OCI-LY7 (cell line): ENCODE measurements at places on chromosomes 13 and 19. TPM values are rescaled to one million over a fixed set of nuclear protein-coding genes. Genes with fewer than 3 reads are reported as not detected.

The SLITRK5 gene
- total RNA-seq: 20.0 and 23.5 TPM in 2 replicates

GRCh38 chr13:41942462-41943094, 18.3 kb downstream of the VWA8 start:
- peak; percentile 13 for DNase-seq

The ZNF132 gene
- total RNA-seq: not detected in 2 replicates

- no peak for DNase-seq
These were observed 703.3 kb upstream of the ARGLU1 start for GRCh38 chr13:107271227-107271626.

The APOC4 gene
- not detected in 2 replicates for total RNA-seq

GRCh38 chr19:39170386-39171231, 26.2 kb upstream of the NCCRP1 start:
- no peak for DNase-seq

The PALM3 gene
- not detected in 2 replicates for total RNA-seq

The CYSLTR2 gene
- total RNA-seq: not detected in 2 replicates

The PEG3 gene
- not detected in 2 replicates for total RNA-seq

DNA sequence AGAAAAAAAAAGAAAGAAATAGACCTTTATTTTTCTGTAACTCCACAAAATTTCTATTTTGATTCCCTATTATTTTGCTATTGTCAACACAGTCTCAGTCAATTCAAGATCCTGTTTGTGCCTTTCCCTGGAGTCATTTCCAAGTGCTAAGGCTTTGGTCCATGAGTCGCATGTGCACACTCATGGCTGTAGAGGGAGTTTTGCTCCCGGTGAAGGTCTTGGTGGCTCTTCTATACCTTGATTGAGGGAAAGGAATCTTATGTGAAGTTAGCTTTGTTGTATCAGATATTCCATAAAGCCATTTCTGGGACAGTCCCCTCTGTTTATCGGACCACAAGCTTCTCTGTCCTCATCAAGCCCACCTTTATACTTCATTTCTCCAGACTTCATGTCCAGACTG, 58.7 kb upstream of the ALOX5AP start:
- no peak for DNase-seq

The ZNF491 gene
- 6.2 and 7.9 TPM in 2 replicates for total RNA-seq

The OR7A5 gene
- total RNA-seq: not detected in 2 replicates

The ZNF587 gene
- 45.9 and 52.5 TPM in 2 replicates for total RNA-seq

DNA sequence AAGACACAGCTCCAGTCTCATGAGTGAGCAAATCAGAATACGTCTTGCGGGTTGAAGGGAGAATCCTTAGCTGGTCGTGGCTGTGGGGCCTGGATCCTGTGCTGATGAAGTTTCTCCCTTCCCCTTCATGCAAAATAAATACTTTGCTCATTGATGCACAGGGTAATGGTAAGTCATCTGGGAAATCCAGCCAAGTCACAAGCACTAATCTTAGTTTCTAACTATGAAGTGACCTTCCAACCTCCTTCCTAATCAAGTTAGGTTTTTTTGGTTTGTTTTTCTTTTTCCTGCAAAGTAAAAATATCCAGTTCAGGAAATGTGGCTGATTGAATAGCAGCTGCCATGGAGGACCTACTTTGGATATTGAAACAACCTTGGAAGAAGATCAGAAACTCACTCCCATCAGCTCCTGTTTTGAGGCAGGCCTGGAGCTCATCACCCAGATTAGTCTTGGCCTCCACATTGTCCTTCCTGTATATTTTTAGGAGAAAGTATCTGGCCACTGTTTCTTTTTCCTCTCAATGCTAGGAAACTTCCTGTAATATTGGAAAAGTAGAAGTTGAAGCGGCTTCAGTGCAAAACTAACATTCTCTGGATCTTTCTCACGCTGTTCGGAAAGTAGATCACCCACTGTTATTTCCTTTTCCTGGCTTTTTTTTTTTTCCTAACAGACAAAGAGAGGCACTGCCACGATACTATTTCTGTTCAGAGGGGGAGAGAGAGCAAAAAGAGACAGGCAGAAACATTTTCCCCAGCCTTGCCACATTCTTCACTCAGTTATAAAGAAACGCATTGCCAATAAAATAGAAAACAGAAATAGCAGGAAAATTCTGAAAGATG, 12.3 kb upstream of the ARL11 start:
- no peak for DNase-seq

DNA sequence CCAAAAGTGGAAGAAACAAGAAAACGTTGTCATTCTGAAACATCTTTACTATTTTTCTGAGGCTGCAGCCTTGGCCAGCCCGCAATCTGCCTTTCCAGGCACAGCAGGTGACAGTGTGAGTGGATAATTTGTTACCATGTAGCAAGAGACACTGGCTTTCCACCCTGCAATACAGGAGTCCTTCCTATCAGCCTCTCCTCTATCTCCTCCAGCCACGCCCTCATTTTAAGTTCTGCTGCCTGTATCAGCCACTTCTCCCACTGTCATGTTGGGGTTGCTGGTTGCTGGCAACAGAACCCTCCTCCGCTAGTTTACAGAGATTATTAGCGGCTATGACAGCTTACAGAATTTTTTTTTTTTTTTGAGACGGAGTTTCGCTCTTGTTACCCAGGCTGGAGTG, 7.7 kb upstream of the LGALS7 start:
- DNase-seq: no peak

DNA sequence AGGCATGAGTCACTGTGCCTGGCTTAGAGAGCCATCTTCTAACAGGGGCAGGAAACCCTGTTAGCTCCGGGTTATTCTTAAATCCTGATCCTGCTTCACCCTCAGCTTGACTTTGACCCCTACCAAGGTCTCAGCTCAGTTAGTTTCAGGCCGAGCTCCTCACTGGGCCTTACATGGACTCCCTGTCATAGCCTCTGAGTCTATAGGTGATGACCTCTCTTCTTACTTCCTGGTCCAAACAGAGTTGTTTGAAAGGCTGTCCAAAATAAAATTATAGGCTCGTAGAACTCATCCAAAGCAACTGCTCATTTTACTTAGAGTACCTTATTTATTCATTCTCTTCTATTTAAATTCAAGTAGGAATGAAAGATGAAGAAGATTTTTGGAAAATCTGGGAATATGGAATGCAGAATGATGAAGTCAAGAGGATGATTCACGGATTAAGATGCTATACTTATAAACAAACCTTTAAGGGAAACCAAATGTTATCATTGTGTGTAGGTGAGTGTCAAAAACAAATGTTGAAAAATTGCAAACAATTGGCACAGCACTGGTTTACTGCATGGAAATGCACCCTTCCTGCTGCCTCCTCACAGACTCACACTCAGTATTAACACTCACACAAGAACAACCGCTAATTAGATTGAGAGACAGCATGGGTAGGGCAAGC, 174.1 kb downstream of the RGCC start:
- DNase-seq: no peak

The ZSCAN4 gene
- not detected in 2 replicates for total RNA-seq
